8988T (cell line): ENCODE measurements at places on chromosomes 11 and 22.

DNA sequence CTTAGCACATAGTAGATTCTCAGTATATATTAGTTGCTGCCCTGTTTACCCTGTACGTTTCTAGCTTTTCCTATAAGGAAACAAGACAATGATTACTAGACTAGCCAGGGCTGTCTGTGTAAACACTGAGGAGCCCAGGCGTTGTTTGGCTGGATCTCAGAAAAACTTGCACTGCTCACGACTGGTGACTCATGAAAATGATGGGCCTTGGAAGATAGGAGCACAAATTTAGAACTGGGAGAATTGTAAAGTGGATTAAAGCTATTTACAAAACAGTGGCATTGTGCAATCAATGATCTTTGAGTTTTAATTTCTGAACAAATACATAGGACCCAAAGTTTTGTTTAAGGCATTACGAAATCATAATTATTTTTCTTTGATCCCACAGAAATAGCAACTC, 276.9 kb downstream of the FAM76B start:
- no peak for DNase-seq

GRCh38 chr11:118172356-118172755, 4.1 kb downstream of the SCN2B start:
- DNase-seq = peak; percentile 14

DNA sequence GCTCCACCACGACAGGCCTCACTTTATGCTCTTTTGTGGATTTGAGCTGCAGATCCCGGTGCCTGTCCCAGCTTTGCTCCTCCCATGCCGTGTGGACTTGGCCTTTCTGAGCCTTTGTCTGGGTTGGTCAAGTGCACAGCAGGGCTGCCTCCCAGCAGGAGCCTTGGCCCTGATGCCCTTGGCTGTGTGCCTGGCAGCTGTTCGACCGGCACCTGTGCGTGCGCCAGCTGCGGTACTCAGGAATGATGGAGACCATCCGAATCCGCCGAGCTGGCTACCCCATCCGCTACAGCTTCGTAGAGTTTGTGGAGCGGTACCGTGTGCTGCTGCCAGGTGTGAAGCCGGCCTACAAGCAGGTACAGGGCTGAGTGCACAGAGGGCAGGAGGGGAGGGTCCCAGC, 46.5 kb downstream of the MYO7A start:
- DNase-seq = no peak

DNA sequence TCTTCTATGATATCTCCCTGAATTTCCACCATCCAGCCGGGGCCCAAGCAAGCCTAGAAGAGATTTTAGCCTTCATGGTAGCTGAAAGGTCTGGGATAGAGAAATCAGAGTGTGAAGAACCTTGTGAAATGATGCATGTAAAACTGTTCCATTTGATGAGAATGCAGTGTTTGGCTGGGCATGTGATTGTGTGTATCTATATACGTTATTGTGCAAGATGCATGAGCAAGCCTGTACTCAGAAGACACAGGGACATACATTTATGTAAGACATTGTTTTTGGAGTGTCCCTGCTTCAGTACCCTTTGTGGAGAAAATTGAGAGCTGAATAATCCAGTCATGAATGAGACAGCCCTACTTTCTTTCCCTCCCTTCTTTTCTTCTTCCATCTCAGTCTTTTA, 15.2 kb upstream of the OR52K2 start:
- DNase-seq = no peak

DNA sequence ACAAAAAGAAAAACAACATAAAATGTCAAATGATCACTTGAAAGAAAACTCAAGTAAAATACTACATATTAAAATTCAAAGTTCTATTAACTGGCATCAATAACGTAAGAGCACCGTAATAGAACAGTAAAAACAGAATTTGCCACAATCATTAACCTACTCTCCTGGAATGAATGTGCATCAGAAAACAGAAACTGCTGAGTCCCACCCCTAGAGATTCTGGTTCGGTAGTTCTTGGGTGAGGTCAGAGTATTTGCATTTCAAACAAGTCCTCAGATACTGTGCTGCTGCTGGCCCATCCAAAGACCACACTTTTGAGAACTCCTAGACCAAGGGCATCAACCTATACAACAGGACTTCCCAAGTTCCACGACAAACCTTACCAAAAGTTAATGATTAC, 23.5 kb downstream of the PITPNB start:
- DNase-seq = no peak

DNA sequence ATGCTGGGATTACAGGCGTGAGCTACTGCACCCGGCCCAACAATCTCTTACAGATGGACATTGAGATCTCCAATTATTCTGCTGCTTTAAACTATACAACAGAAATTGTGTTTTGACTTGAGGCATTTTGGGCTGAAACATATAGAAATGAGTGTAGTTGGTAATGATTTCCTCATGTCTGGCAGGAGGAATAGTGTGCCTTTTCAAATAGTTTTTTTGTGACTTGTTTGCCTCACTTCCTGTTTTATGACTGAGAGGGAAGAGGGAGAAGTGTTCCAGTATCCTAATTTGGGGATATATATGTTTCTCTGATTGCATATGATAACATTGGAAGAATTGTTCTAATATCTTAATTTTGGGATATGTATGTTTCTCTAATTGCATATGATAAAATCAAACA, 40.2 kb downstream of the EP300 start:
- DNase-seq = no peak

GRCh38 chr11:88555829-88556202, 218.3 kb upstream of the CTSC start:
- no peak for DNase-seq
